ENCODE measurements at places on chromosomes 7 and 10. TPM values are rescaled to one million over a fixed set of nuclear protein-coding genes. Genes with fewer than 3 reads are reported as not detected.

The CROT gene
- total RNA-seq, result 13.3 TPM

The OR6B1 gene
- total RNA-seq, result not detected

The GPR26 gene
- 0.44 TPM for total RNA-seq

The TAS2R41 gene
- total RNA-seq, result not detected

DNA sequence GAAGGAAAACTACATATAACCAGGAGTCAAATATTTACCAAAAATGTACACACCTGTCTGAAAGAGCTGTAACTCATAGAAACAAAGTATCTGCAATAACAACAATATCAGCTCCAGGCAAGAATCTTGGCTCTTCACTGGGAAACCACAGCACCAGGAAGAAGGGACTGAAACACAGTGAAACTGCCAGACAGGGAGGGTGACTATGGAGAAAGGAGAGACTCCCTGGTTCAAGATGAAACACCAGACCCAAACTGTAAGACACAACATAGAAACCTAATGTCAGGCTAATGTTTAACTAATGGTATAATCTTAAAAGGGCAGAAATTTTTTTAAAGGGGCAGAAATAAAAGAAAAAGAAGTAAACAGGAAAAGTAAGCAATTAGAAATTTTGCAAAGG is 11.5 kb upstream of the TAS2R39 start:
- no peak for ATAC-seq

The RHBDD2 gene
- 131 TPM for total RNA-seq
